ENCODE measurements at places on chromosomes 4 and X.

GRCh38 chr4:84070289-84070688, 428.8 kb downstream of the NKX6-1 start:
- no peak for DNase-seq

- no peak for DNase-seq
Observed at GRCh38 chrX:109914114-109914849, 88.6 kb upstream of the TMEM164 start.

DNA sequence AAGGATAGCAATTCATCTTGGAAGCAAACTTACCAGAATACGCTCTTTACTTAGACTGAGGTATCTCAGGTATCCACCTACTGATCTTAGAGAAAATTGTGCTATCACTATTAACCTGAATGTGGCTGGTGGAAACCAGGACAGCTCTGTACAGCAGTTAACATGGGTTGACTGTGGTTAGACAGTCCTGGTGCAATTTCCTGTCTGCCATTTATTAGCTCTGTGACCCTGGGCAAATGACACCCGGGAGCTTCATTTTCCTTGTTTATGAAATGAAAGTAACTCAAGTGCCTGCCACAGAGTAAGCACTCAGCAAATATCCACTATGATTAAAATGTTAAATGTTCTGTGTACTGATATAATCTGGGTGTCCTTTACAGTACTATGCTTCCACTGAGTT, 60.0 kb downstream of the SMC1A start:
- DNase-seq: no peak

- no peak for DNase-seq
Observed at GRCh38 chr4:146329050-146329716, 114.8 kb downstream of the REELD1 start.

- no peak for DNase-seq
Observed at GRCh38 chr4:157591245-157591644, 370.7 kb downstream of the GRIA2 start.

- DNase-seq: no peak
Observed at GRCh38 chr4:102826105-102826889, 1.1 kb downstream of the UBE2D3 start.

- DNase-seq: no peak
Observed at GRCh38 chr4:150970685-150971151, 44.4 kb downstream of the LRBA start.

DNA sequence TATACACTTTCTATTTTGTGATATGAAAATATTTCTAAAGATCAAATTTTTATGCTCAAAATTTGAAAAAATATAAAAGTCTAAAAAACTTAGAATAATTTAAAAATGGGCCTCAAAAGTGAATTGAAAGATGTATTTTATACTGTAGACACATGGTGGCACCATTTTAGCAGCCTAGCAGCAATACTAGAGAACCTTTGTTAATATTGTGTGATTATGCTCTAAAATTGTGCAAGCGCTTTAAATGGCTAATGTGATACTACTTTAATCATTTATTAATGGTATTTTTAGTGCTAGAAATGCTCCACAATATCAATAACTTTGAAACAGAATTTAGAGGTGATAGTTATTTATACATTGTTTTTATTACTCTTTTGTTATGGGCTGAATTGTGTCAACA, 3.7 kb upstream of the GUF1 start:
- peak; percentile 74 for DNase-seq

- DNase-seq: no peak
Observed at GRCh38 chr4:88752754-88753153, 55.1 kb upstream of the NAP1L5 start.

GRCh38 chr4:8541981-8542715, 38.0 kb upstream of the GPR78 start:
- no peak for DNase-seq

DNA sequence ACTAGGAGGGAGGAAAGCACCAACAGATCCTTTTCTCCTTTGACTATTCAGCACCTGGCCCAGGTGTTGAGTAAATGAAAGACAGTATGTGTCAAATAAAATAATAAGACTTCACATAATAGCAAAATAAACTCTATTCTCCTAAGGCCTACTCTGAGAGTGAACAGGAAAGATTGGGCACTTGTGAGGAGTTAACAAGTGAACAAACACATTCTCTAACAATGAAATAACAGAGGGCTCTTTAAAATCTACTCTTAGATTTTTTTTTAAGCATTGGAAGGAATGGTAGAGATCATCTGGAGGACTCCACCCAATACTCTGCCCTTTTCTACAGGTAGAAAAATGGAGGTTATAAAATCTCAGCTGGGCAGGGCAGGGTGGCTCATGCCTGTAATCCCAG, 39.1 kb upstream of the NOCT start:
- no peak for DNase-seq

DNA sequence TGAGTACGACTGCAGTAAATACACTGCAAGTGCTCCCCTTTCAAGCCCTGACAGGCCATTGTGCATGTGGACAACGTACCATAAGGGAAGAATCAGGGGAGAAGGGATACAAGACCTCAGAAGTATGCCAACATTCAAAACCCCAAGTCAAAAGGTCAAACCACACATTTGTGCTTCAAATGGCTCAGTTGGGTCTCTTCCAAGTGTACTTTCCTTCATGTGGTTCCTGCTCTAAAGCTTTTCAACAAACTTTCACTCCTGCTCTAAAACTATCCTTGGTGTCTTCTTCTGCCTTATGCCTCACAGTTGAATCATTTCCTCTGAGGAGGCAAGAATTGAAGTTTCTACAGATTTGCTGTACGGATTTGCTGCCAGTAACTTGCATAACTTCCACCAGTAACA, 305.7 kb upstream of the SLIT2 start:
- DNase-seq: no peak

DNA sequence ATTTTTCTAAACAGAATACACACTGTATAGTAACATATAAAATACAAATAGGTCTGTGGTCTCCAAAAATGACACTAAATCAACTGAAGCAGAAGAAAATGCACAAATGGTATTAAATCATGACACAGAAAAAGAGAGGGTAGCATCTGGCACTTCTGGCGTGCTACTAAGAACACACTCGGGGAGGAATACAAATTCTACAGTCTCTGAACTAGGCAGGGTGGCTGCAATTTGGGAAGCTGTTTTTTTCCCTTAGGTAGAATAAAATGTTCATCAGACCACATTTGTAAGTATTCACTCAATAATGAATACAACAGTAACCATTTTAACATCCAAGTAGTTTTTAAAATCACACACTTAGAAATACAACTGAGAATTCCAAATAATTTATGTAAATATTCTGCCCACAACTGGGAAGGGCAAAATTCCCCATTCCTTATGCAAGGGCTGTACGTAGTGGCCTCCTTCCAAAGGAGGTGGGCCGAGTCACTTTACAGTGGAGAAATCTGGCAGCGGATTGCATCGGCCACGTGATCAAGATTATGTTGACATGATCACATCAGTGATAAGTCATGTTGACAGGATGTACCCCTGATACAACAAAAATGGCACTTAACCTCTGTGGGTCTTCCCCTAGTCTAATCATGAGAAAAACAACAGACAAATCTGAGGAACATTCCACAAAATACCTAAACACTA, 101.1 kb downstream of the TSPAN5 start:
- no peak for DNase-seq

GRCh38 chr4:73447671-73448070, 11.7 kb downstream of the AFP start:
- DNase-seq: no peak

- DNase-seq: no peak
Observed at GRCh38 chr4:56240554-56241174, 146.6 kb downstream of the AASDH start.

DNA sequence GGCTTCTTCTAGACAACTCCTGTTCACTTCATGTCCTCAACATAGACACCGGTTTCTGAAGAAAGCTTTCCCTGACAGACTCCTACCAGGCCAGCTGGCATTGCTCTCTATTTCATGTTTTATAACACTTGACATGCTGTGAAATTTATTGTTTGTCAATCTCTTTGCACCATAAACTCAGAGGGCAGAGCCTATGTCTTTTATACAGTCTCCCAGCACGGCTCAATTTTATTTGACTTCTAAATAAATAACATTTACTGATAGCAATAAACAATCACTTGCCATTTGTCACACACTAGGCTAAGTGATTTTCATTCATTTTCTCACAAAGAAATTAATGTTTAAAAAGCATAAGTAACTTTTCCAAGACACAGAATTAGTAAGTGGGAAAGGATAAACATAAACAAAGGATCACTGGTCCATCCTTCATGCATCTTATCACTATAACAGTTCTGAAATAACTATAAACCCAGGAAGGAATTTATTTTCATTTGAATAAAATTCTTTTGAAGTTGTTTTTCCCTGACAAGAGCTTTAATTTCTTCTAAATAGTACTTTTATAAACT, 577.6 kb downstream of the TECRL start:
- no peak for DNase-seq

GRCh38 chr4:138277133-138277532, 35.0 kb upstream of the SLC7A11 start:
- no peak for DNase-seq

- peak; percentile 4 for DNase-seq
Observed at GRCh38 chrX:44735498-44735897, 108.3 kb upstream of the DUSP21 start.

DNA sequence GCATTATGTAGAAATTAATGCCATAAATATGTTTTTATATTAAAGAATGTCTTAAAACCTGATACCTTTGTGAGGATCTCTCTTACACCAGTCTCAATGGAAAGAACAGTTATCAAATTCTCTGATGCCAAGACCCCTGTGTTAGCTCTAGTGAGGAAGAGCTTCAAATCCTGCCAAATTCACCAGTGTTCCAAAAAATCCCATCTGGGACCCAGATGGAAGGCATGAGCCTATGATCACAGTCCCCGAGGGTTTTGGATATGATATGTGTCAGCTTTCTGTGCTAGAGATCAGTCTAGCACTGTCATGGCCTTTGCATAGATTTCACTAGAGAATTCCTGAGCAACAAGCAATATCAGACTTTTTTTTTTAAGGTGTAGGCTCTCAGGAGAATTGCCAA, 412.1 kb downstream of the UBE2NL start:
- no peak for DNase-seq

GRCh38 chr4:15037923-15038541, 35.8 kb downstream of the CPEB2 start:
- DNase-seq: no peak

DNA sequence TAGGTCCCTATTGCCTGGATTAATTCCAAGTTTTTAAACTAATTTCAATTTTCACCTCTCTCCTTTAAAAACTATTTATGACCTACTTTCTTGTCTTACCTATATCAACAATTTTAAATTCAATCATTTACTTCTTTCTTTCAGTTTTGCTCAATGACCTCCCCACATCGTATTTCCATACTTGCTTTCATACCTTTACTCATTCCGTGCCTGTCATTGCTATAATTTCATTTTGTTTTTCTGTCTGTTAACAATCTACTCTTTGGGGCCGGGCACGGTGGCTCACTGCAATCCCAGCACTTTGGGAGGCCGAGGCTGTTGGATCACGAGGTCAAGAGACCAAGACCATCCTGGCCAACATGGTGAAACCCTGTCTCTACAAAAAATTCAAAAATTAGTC, 781.1 kb downstream of the FSTL5 start:
- DNase-seq: no peak

- no peak for DNase-seq
Observed at GRCh38 chrX:7168371-7168770, 20.4 kb upstream of the PUDP start.

DNA sequence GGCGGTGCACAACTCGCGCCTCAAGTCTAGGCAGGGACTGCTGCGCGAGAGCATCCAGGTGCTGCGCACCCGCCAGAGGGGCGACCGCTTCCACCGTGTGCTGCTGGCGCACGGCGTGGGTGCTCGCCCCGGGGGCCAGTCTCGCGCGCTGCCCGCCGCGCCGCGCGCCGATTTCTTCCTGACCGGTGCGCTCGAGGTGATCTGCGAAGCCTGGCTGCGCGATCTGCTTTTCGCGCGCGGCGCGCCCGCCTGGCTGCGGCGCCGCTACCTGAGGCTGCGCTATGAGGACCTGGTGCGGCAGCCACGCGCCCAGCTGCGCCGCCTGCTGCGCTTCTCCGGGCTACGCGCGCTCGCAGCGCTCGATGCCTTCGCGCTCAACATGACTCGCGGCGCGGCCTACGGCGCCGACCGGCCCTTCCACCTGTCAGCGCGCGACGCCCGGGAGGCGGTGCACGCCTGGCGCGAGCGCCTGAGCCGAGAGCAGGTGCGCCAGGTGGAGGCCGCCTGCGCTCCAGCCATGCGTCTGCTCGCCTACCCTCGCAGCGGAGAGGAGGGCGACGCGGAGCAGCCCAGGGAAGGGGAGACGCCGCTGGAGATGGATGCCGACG, 1.3 kb downstream of the CHST7 start:
- peak; percentile 10 for DNase-seq

- peak; percentile 3 for DNase-seq
Observed at GRCh38 chr4:89488736-89489135, 181.1 kb upstream of the GPRIN3 start.

DNA sequence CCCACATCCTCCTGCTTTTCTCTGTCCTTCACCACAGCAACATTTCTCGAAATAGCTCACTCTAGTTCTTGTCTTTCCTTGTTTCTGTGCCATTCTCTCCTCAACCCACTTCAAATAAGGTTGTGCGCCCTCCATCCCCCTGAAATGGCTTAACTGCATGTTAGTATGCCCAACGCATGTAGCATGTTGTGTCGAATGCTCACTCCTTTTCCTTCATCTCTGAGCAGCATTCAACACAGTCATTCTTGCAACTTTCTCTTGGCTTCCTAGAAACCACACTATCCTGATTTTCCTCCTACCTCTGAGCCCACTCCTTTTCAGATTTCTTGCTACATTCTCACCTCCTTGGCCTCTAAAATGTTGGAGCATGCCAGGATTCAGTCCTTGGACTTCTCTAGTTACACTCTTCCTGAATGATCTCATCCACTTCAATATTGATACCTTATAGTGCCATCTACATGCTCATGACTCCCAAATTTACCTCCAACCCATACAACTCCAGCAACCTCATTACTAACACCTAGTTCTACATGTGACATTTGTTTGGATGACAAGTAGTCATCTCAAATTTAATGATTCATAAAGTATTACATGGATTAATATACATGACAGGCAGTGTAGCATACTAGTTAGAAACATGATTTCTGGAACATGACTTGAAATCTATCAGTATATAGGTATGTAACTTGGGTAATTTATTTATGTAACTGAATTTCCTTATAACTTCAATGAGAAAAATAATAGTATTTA, 22.3 kb downstream of the RBMX start:
- DNase-seq: no peak

DNA sequence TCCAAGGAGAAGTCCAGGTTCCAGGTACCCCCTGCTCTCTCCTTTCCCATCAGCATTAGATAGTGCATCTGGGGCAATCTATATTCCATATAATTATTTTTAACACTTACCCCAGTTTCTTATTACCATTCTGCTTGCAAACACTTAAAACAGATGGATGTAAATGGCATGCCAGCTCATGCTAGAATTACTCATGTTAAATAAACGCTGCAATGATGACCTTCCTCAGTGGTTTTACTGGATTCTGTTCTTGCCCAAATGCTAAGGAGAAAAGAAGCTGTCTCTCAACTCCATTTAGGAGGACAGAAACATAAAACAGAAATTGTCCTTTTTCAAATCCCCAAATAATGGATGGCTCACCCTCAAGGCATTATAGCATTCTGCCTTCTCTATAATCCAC, 161.1 kb downstream of the NLGN4X start:
- no peak for DNase-seq

Measured in hematopoietic multipotent progenitor cell treated with erythropoietin and hydrocortisone succinate and interleukin-3 and kit ligand, for 8 days (in vitro differentiated cells).